Ureter (tissue), 1 donor: ENCODE measurements at places on chromosomes 11 and 22. TPM values are rescaled to one million over a fixed set of nuclear protein-coding genes. Genes with fewer than 3 reads are reported as not detected.
A peak's percentile ranks its signal among the peaks of the same experiment; 100 is the strongest.

The CEND1 gene
- 0.23 TPM for total RNA-seq

DNA sequence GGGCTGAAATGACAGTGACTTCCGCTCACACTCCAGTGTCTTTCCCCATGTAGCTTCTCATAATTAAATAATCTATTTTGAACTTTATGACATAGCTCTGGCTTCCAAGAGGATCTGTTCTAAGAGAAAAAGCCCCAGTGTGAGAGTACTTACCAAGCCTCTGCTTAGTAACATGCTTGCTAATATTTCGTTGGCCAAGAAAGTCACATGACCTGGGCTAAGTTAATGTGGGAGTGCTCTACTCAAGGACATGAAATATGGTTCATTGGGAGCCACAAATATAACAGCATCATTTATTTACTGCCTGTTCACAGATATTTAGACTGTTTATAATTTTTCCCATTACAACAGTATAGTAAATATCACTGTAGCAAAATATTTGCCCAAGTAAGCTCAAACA is 42.5 kb downstream of the CCDC73 start:
- no peak for DNase-seq

DNA sequence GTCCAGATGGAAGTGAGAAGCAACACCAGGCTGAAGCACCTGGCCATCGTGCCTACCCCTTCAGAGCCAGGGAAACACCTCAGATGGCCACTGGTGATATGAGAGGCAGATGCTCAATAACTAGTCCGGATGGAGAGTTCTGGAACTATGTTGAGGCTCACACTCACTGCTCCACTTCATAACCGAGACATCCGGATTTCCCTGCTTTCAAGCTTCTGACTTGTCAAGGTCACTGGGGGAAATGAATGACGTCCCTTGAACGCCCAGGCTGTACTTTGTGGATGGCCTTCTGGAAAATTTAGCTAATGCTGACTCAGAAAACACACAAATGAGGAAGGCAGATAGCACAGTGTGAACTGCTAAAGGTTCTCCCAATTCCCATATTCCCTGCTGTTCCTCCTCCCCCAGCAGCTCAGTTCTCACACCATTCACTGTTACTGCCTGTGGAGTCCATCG is at the start of gene LYVE1:
LYVE1 (minus strand) TSS at position 180 of the 456 bp plus-strand sequence; CDS start at position 47, 133 bp downstream.
- no peak for DNase-seq

The BBOX1 gene
- total RNA-seq = 0.73 TPM

- DNase-seq = peak; percentile 48
These were observed 816 bp downstream of the PDE3B start for GRCh38 chr11:14644226-14645014.

- no peak for DNase-seq
These were observed 6.0 kb upstream of the PLA2G6 start for GRCh38 chr22:38187413-38188212.

GRCh38 chr11:123228496-123229163 is 33.6 kb upstream of the CLMP start:
- DNase-seq = no peak

DNA sequence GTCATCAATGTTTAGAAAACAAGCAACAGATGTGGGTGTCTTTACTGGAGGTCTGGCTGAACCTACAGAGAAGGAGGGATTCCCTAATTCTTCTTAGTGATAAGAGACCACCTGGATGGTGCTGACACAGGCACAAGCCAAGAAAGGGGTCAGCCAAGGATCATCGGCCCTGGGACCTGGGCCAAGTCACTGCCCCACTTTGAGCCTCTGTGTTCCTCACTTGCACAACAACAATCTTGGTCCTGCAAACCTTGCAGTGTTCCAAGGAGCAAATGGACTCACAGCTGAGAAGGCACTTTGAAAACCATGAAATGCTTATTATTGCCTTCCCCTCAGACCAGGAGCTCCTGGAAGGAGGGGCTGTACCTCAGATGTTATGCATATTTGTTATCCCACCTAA is 7.0 kb upstream of the KCNE3 start:
- no peak for DNase-seq

The ACR gene
- 1.7 TPM for total RNA-seq

DNA sequence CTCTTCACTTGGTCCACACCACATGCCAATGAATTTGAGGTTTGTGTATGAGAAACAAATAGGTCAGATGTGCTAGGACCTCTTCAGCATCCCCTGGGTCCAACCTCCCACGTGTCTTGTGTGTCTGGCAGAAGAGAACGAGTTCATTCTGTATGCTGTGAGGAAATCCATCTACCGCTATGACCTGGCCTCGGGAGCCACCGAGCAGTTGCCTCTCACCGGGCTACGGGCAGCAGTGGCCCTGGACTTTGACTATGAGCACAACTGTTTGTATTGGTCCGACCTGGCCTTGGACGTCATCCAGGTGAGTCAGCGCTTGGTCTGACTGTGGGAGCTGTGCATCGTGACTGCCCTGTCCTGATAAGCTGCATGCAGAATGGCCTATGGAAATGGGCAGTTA is 101.0 kb upstream of the SORL1-AS1 start:
- DNase-seq = no peak

DNA sequence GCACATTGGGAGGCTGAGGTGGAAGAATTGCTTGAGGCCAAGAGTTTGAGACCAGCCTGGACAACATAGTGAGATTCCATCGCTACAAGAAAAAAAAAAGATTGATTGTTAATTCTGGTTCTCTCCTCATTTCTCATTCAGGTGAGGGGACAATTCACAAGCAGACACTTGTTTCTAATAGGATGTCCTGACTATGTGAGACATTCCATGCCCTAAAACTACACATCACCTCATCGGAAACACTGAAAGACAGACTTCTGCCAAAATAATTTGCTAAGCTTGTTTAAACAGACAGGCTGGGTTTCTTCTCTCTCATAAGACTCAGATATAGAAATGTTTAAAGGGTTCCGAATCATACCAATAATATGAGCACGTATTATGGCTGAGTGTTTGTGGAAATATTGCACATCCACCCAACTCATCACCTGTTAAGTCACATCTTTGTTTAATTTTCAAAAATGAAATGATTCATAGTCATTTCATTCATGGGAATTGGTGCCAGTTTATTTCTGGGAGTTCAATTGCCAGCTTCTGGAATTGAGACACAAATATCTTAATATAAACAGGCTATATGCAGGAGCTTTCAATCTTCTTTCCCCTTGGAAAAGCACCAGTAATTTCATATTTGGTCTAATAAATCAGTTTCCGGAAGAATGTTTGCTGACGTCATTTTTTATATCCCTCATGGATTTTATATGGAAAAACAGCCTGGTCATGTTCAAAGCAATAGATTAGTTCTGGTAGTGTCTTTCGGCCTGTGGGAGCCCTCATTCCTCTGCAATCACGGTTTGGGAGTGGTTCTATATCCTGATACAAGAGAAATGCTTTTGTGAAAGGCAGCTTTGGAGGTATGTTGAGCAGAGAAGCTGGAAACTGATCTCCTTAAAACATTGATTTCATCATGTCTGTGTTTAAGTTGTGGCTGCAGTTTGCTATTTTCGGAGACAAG is 87.0 kb downstream of the BDNF start:
- no peak for DNase-seq

DNA sequence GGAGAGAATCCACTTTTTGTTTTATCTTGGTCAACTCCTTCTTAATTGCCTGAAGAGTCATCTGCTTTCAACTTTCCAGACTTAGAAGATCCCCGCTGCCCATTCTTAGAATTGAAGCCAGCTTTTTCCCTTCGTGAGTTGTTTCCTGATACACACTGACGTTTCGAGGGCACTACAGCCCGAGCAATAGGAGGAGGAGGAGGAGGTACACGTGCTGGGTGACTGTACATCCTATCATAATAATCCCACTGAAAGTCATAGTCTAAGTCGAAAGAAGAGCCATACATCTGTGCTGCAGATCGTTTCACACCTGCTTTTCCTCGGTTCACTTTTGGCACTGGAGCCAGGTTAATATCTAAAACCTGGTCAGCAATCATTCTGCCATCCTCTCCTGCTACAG is 606.1 kb downstream of the DLG2 start:
- DNase-seq = no peak

DNA sequence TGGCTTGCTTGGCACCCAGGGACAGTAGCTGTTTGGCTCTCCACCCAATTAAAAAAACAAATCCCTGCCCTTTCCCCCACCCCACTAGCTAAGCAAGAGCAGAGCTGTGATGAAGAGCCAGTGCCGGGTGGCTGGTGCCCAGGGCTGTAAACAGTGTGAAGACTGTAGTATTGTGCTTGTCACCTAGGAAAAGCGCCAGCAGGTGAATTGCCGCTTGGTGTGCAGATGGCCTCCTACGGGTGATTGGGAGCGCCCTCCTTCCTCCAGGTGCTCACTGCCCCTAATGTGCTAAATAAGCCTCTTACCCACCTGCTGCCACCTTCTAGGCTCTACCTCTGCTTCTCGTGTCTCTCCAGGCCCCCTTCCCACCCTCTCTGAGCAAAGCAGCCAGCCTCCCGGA is 18.4 kb upstream of the RAPSN start:
- no peak for DNase-seq

- no peak for DNase-seq
These were observed 30.8 kb downstream of the MPPED1 start for GRCh38 chr22:43442386-43443151.

DNA sequence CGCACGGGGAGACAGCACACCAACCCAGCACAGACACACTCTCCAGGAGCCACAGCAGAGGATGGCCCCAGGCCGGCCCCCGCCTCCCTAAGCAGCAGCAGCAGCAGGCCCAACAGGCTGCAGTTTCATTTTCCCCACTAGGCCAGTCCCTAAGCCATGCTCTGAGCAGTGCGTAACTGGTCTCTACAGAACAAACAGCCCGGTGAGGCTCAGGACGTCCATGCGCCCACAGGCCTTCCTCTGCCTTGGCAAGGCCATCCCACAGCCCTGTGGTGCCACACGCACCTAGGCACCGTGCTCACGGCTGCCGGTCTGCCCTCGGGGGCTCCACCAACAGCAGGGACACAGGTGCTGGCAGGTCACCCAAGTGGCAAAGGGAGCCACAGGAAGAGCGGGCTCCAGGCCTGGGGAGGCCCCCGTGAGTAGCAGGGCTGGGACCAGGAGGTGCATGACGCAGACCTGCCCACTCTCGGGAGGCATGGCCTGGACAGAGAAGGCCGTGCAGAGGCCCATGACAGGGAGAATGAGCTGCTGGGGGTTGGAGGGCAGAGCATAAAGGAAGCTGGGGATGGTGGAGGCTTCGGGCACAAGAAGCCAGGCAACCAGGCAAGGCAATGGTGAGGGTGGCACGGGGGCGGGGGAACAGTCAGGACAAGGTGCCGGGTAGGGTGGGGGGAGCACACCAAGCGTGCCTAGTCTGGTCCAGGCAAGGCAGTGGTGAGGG is 1.4 kb upstream of the MOB2 start:
- DNase-seq = no peak

The KCNA4 gene
- not detected for total RNA-seq

DNA sequence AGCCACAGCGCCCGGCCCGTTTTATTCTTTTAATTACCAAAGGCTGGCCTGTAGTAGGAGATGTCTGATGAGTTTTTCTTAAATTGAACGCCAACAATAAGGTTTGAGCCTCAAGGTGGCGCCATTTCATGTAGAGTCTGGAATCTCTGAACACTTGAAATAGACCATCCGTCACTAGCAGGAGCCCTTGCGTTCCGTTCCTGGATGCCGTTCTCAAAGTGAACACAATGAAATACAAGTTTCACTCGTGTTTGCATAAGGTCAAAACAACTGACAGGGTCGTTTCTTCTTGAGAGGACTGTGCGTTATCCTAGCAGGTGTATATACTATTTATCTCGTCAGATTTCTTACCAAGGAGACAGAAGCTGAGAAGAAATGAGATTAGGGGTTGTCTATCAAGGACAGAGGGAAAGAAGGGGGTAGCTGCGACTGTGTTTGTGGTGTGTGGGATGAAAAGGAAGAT is 18.7 kb upstream of the SCGB1D1 start:
- DNase-seq = peak; percentile 81

- DNase-seq = no peak
These were observed 887.3 kb upstream of the TENM4 start for GRCh38 chr11:80327956-80328614.

- no peak for DNase-seq
These were observed 1402.6 kb downstream of the FAM181B start for GRCh38 chr11:81331088-81331487.

The MS4A3 gene
- not detected for total RNA-seq

The EHF gene
- 309 TPM for total RNA-seq
